Smooth muscle cell of trachea (primary cell): ENCODE measurements at places on chromosomes 5 and 9. TPM values are rescaled to one million over a fixed set of nuclear protein-coding genes. Genes with fewer than 3 reads are reported as not detected.

Gene NUTM2F
- total RNA-seq = not detected in 2 replicates

Gene MEIKIN
- not detected in 2 replicates for total RNA-seq

Gene STPG3
- 0.66 TPM in 1 of 2 replicates, not detected in the other for total RNA-seq

Gene DUSP1
- 50.8 and 63.5 TPM in 2 replicates for total RNA-seq

Gene ZNF346
- total RNA-seq = 17.2 and 17.9 TPM in 2 replicates

Gene CSF2
- 0.17 TPM in 1 of 2 replicates, not detected in the other for total RNA-seq

Gene FAM174A
- total RNA-seq = 19.2 and 23.8 TPM in 2 replicates

Gene RFESD
- 2.2 and 3.1 TPM in 2 replicates for total RNA-seq

Gene ANKRD55
- under 0.01 TPM in 1 of 2 replicates, not detected in the other for total RNA-seq

Gene PTGS1
- 44.8 and 67.8 TPM in 2 replicates for total RNA-seq

Gene NR6A1
- 0.44 and 0.66 TPM in 2 replicates for total RNA-seq

Gene QRFP
- not detected in 2 replicates for total RNA-seq

Gene PDCD1LG2
- 5.3 and 6.3 TPM in 2 replicates for total RNA-seq

Gene GHR
- total RNA-seq = 2.8 and 3.5 TPM in 2 replicates

Gene NUDT12
- total RNA-seq = 11.1 and 18.8 TPM in 2 replicates

Gene LCN12
- total RNA-seq = not detected in 2 replicates

Gene PRDM9
- not detected in 2 replicates for total RNA-seq

Gene FBXL7
- total RNA-seq = 7.3 and 8.3 TPM in 2 replicates

Gene ALDOB
- total RNA-seq = not detected in 2 replicates

Gene PFN3
- not detected in 2 replicates for total RNA-seq

Gene MTRR
- 28.9 and 37.1 TPM in 2 replicates for total RNA-seq

Gene WDR38
- total RNA-seq = not detected in 2 replicates

Gene AQP7
- total RNA-seq = 0.29 and 0.99 TPM in 2 replicates

Gene PTPN3
- total RNA-seq = under 0.01 and 0.17 TPM in 2 replicates

Gene PCDHGB1
- 4.4 and 4.5 TPM in 2 replicates for total RNA-seq

Gene SPINK13
- not detected in 2 replicates for total RNA-seq
